ENCODE measurements at places on chromosomes 7 and 10. TPM values are rescaled to one million over a fixed set of nuclear protein-coding genes. Genes with fewer than 3 reads are reported as not detected.

RAB19 gene
- not detected for total RNA-seq

PPP1R17 gene
- total RNA-seq = not detected

NHLRC2 gene
- total RNA-seq = 5.9 TPM

TMEM72 gene
- total RNA-seq = not detected

EBLN1 gene
- total RNA-seq = not detected

NRG3 gene
- not detected for total RNA-seq

CCDC7 gene
- 1.0 TPM for total RNA-seq

UCN3 gene
- total RNA-seq = not detected

COL17A1 gene
- 1.8 TPM for total RNA-seq

SPDYE16 gene
- total RNA-seq = not detected

INMT gene
- total RNA-seq = not detected

RSPH10B gene
- not detected for total RNA-seq

FXYD4 gene
- total RNA-seq = not detected

MMD2 gene
- not detected for total RNA-seq

HBP1 gene
- total RNA-seq = 12.0 TPM

GTPBP4 gene
- total RNA-seq = 103 TPM

GIMAP8 gene
- not detected for total RNA-seq

PRRT4 gene
- 0.50 TPM for total RNA-seq

ARL5B gene
- total RNA-seq = 5.7 TPM

GPR141 gene
- not detected for total RNA-seq

SLK gene
- 41.3 TPM for total RNA-seq

SPAM1 gene
- total RNA-seq = not detected

DPYSL4 gene
- 16.7 TPM for total RNA-seq

SPDYE5 gene
- not detected for total RNA-seq

LIPK gene
- total RNA-seq = not detected

ERVW-1 gene
- not detected for total RNA-seq

TOMM7 gene
- total RNA-seq = 437 TPM

NDUFB8 gene
- total RNA-seq = 281 TPM

CREB5 gene
- 5.3 TPM for total RNA-seq

SHH gene
- total RNA-seq = 0.48 TPM

SSBP1 gene
- 291 TPM for total RNA-seq

MYOF gene
- 183 TPM for total RNA-seq

ZNF239 gene
- total RNA-seq = 2.3 TPM

SDK1 gene
- total RNA-seq = 0.72 TPM

PHYHIPL gene
- 0.39 TPM for total RNA-seq

CYP3A5 gene
- total RNA-seq = 1.4 TPM

AKR1C4 gene
- total RNA-seq = 0.24 TPM

FAM25G gene
- total RNA-seq = not detected

ITGB8 gene
- total RNA-seq = 1.3 TPM

FAM221A gene
- total RNA-seq = 0.45 TPM

UNCX gene
- total RNA-seq = not detected

ST8SIA6 gene
- 0.13 TPM for total RNA-seq

PIP4K2A gene
- 24.9 TPM for total RNA-seq

PIK3CG gene
- not detected for total RNA-seq

LAMB4 gene
- 0.19 TPM for total RNA-seq

TMEM196 gene
- total RNA-seq = not detected

SLC39A12 gene
- not detected for total RNA-seq

TMEM213 gene
- not detected for total RNA-seq

NKX6-2 gene
- 0.46 TPM for total RNA-seq

STRIP2 gene
- 9.8 TPM for total RNA-seq

PCLO gene
- total RNA-seq = 0.88 TPM

CTAGE4 gene
- total RNA-seq = not detected

IDI2 gene
- not detected for total RNA-seq

KAZALD1 gene
- 3.0 TPM for total RNA-seq

TCTN3 gene
- 41.3 TPM for total RNA-seq

CDK14 gene
- 0.23 TPM for total RNA-seq

GSTO2 gene
- 1.5 TPM for total RNA-seq
